ENCODE measurements at places on chromosomes 3 and 15.

- DNase-seq, result no peak
Observed at GRCh38 chr15:42593143-42593542, 17.7 kb downstream of the STARD9 start.

DNA sequence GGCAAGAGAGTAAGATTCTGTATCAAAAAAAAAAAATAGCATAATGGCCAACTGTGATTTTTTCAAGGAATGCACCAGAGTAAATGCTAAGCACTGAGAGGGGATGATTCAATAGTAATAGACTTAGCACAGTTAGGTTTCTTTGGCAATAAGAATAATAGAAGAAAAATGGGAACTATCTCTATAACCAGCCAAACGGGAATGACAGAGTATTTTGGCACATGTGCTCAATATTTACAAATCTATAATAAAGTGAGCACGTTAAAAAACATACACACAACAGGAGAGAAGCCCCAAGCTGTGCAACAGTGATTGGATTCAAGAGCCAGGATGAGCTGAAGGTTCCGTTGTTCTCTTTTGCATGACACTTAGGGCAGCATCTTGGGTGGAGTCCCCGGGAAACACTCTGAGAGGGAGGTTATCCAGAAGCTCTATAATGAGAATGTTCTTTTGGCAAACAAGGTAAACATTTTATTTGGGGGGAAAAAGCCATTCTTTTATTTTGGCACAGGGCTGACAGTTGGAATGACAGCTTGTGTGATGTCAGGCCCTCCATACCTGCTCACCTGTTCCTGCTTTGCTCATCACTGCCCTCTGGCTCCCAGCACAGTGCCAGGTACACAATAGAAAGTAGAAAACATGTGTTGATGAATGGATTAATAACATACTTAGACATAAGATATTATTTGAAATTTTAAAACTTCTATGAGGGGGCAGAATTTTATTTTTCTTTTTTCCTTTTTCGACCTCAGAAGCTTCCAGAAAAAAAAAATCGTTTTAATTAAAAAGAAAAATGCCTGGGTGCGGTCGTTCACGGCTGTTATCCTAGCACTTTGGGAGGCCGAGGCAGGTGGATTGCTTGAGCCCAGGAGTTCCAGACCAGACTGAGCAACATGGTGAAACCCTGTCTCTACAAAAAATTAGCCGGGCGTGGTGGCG, 44.0 kb upstream of the MUC4 start:
- DNase-seq, result no peak

GRCh38 chr3:104040896-104041295, 1325.8 kb upstream of the ALCAM start:
- no peak for DNase-seq

DNA sequence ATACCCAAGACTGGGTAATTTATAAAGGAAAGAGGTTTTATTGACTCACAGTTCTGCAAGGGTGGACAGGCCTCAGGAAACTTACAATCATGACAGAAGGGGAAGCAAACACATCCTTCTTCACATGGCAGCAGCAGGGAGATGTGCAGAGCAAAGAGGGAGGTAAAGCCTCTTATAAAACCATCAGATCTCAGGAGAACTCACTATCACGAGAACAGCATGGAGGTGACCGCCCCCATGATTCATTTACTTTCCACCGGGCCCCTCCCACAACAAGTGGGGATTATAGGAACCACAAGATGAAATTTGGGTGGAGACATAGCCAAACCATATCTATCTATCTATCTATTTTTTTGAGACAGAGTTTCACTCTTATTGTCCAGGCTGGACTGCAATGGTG, 5.4 kb downstream of the GDPGP1 start:
- DNase-seq, result no peak
